IMR-90 (cell line): ENCODE measurements at places on chromosomes 7 and 10. TPM values are rescaled to one million over a fixed set of nuclear protein-coding genes. Genes with fewer than 3 reads are reported as not detected.
A peak's percentile ranks its signal among the peaks of the same experiment; 100 is the strongest.

DNA sequence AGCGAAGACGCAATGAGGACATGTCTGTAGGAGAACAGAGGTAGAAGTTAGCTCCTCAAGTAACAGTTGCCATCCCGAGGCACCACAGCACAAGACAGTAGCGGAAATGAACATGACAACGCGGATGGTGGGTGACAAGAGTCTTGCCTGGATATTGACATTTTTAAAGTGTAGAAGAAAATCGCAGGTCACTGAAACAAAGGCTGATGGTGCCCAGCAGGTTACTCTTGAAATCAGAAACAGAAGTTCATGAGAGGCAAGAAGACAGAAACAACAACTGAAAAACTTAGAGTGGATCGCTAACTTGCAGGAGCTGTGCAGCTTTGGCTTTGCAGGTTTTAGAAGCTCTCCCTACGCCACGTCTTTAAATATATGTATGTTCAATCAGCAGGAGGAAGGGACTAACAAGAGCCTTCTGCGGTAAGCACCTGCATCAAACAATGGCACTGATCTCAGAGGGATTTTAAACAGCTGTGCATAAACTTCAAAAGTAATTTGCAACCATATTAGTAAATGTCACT lies 1.8 kb downstream of the PRKCQ start:
- no peak overlapping the region for H3K27ac ChIP-seq
- no peaks in the 10 kb centered on the region for H3K36me3 ChIP-seq
- DNase-seq = no peak
- no peak overlapping the region for H3K4me3 ChIP-seq
- H3K4me1 ChIP-seq = 0 out of 2 replicates have a peak, but pooled peaks cover 2% of the 10 kb centered on the region
- peaks cover 18% of the 10 kb centered on the region for H3K27me3 ChIP-seq

GRCh38 chr10:58653139-58653538 lies 140.5 kb downstream of the BICC1 start:
- H3K4me1 ChIP-seq = peaks cover 12% of the 10 kb centered on the region
- H3K27me3 ChIP-seq = no peaks in the 10 kb centered on the region
- 0 out of 2 replicates have a peak, but pooled peaks cover 2% of the 10 kb centered on the region for H3K36me3 ChIP-seq
- no peak overlapping the region for H3K27ac ChIP-seq
- peak; percentile 48 for DNase-seq

GRCh38 chr7:136168821-136169220 lies 191.7 kb upstream of the MTPN start:
- H3K27me3 ChIP-seq = no peaks in the 10 kb centered on the region
- H3K4me3 ChIP-seq = no peak overlapping the region
- H3K27ac ChIP-seq = no peak overlapping the region

- DNase-seq = peak; percentile 63
- H3K4me1 ChIP-seq = peaks cover 1% of the 10 kb centered on the region; the same call in 1 of the 2 replicates
- 0 out of 2 replicates have a peak, but pooled peaks cover 5% of the 10 kb centered on the region for H3K36me3 ChIP-seq
- H3K27me3 ChIP-seq = no peaks in the 10 kb centered on the region
- no peak overlapping the region for H3K27ac ChIP-seq
- H3K4me3 ChIP-seq = no peak overlapping the region
These were observed 163.1 kb downstream of the PPP1R17 start for GRCh38 chr7:31850066-31850465.

- H3K4me1 ChIP-seq = peaks cover 4% of the 10 kb centered on the region; the same call in 1 of the 2 replicates
- DNase-seq = peak; percentile 4
- no peak overlapping the region; the same call in 1 of the 2 replicates for H3K27ac ChIP-seq
- no peaks in the 10 kb centered on the region for H3K36me3 ChIP-seq
- H3K27me3 ChIP-seq = no peaks in the 10 kb centered on the region
- H3K4me3 ChIP-seq = peak overlapping the region; percentile 93
These were observed 571 bp upstream of the PRKAR2B start for GRCh38 chr7:107043921-107044346.

The PPP1R9A gene
- not detected in 2 replicates for polyA plus RNA-seq

The NEUROG3 gene
- not detected in 2 replicates for polyA plus RNA-seq
